ENCODE measurements at places on chromosomes 1 and 21.

DNA sequence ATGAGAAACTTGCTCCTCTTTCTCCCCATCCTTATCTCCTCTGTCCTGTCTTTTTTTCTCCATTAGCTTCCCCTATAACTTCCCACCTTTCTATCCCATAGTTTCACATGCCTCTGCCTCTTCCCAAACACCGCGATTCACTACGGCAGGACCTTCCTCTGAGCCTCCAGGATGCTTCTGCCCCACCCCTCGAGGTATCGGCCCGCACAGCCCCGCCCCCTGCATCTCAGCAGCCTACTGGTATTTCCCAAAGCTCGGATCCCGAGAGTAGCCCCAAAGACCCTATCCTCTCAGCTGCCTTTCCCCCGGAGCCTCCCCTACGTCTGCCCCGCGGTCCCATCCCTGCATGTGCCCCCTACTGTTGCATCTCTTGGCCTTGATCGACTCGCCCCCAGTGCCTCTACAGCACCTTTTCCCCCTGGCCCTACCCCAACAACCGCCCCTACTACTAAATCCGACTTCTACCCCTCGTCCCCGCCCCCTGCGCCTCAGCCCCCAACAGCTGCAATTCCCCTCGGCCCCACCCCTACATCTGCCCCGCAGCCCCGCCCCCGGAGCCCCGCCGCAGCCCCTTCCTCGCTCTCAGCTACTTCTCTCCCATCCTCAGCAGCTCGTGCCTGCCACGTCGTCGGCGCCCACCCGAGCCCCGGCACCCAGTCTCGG lies 512 bp downstream of the PIAS3 start:
- DNase-seq, result peak; percentile 40

GRCh38 chr1:97903626-97904025 lies 17.2 kb downstream of the DPYD start:
- DNase-seq, result no peak

DNA sequence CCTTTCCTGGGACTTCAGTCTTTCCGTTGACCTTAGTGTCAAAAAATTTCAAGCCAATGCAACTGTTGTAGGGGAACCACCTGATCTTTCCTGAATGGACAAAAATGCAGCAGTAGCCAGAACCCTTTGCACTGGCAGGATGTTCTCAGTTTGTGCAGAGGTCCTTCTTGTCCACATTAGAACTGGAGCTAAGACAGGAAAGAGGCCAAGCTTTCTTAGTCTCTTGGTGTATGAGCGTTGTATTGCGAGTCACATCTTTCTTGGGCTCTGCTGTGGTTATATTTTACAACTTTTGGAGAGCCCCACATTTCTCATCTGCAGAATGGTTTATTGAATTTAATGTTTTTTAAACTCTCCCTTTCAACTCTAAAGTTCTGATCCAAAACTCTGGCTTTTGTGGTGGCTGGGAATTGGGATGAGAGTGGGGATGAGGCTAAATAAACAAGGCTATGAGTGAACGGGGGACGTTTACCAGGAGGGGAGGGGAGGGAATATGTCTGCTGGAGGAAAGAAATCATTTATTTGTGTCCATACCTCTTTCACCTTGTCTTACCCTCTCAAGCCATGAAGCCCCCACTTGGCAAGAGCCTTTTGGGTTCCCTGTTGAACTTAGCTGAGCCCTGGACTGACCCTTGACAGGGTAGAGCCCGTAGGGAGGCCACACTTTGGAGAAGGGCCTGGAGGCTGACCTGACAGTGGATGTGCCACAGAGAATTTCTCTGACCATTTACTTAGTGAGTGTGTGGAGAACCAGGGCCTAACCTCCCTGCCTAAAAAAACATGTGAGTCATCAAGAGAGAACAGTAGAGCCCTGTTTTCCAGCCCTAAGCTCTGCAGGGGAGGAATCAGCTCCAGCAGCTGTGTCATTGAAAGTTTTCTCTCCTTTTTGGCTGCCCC lies 586 bp downstream of the CHI3L2 start:
- peak; percentile 58 for DNase-seq

DNA sequence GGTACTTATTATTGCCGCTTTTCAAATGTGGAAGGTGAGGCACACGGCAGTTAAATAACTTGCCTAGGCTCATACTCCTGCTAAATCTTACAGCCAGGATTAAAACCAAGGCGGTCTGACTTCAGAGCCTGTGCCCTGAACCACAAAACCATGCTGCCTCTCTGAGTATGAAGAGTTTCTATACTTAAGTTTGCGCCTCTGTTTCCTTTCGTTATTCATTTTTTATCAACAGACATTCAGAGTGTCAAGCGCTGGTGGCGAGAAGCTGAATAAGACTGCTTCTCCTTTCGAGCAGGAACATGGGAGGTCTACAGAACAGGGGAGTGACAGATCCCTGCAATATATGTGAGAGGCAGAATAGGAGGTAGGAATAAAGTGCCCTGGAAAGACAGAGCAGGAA lies 96.0 kb upstream of the DUSP10 start:
- DNase-seq, result no peak

DNA sequence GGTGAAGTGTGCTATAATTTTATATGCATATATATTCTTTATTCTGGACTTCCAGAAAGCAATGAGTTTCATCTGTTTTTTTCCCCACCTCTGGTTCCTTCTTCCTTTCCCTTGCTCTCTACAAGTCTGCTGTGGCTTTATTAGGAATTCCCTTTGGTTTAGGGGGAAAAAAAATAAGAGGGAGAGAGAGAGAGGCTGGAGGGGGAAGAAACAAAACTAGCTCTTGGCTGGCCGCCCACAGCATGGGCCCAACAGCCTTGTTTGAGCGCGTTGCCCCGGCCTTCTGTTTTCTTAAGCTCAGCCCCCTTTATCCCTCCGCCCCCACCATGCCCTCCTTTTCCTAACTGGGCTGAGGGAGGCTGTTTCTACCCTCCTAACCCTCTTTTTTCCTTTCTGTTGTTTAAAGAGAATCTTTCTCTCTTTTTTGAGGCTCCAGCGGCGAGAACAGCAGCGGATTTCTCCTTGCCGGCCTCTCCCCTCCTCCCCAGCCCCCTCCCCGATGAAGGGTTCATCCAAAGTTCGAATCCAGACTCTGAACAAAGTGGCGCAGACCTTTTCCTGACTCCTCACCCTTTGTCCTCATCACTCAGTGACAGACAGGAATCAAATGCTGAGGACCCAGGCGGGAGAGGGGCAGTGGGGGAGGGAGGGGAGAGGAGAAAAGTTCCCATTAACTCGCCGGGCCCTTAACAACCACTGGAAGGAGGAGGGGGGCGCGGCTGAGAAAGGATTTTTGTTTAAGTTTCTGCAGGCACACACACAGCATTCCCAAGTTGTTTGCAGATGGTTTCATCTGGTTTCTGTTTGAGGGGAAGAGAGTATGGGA lies 29.7 kb downstream of the PBX1 start:
- DNase-seq, result peak; percentile 93

Measured in fibroblast of skin of right biceps (primary cell).